ENCODE measurements at places on chromosomes 3 and 15.

DNA sequence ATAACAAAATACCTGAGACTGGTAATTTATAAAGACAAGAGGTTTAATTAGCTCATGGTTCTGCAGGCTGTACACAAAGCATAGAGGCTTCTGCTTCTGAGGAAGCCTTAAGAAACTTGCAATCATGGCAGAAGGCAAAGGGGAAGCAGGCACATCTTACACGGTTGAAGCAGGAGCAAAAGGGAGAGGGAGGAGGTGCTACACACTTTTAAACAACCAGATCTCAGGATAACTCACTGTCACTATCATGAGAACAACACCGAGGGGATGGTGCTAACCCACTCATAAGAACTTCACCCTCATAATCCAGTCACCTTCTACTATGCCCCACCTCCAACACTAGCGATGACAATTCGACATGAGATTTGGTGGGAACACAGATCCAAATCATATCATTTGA is 54.4 kb downstream of the ATP8B4 start:
- DNase-seq, result no peak

DNA sequence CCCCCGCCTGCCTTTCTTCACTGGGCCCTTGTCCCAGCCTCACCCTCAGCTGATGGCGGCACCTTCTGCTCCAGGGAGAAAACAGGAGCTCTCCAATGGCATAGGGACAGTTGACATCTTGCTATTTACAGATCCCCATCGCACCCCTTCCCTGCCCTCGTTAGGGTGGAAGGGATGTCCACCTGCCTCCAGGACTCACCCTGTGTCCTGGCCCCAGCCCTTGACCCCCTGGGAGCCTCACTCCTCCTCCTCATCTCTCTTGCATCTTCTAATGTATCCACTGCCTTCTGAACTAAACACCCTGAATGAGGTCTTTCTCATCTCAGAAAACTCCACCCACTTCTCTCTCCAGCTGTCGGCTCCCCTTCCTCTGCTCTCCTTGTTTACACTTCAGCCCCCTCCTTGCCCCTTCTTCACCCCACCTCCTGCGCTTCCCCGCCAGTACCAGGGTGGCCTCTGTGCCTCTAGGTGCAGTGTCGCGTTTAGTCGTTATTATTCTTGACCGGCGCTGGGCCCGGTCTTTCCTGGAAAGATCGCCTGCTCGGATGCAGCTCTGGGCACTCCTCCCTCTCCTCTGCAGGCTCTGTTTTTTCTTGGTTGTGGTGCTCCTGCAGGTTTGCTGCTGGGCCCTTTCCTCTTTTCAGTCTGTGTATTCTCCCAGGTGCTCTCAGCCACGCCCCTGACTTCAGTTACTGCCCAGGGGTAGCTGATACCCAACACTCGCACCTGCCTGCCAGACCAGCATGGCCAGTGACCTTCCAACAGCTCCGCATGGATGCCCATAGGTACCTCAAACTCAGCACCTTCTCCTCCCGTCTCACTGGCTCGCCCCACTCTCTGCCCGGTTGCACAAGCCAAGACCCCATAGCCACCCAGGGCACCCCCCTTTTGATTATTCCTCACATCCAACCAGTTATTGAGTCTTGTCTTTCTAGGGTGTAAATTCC is 42.9 kb downstream of the PML start:
- no peak for DNase-seq

DNA sequence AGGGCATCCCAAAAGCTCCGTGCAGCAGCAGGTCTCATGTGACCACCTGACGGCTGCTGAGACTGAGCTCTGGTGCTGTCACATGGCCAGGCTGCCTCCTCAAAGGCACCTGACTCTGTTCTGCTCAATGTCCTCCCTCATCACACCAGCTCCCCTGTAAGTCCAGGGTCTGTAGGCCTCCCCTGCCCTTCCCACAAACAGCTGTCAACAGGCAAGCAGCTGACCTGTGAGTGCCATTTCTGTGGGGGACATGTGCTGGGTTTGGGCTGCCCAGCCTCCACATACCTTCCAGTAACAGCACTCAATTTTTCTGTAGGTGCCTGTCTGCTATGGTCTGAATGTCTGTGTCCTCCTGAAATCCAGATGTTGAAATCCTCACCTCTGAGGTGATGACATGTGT is 11.2 kb downstream of the NUP210 start:
- no peak for DNase-seq

DNA sequence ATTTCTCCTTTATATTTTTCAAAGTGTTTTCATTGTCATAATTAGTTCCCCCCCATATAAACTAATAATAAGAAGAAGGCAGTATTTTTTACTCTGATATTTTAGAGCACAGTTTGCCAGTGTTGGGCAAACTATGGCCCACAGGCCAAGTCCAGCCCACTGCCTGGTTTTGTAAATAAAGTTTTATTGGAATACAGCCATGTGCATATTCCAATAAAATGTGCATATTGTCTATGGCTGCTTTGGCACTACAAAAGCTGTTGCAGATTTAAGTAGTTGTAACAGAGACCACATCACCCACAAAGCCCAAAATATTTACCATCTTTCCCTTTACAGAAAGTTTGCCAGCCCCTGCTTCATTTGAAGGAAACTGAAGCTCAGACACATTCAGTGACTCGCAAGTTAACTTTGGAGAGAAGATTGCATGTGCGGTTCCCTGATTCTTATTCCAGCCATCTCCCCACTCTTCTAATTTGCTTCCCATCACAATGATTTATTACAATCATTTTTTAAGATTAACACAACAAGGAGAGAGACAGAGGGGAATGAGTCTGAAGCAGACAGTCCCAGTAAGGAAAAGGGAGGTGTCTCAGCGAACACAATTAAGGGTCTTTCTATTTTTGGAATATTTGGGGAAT is 48.9 kb downstream of the RFTN1 start:
- DNase-seq, result no peak

GRCh38 chr3:126310816-126311215 is 46.4 kb downstream of the KLF15 start:
- no peak for DNase-seq

DNA sequence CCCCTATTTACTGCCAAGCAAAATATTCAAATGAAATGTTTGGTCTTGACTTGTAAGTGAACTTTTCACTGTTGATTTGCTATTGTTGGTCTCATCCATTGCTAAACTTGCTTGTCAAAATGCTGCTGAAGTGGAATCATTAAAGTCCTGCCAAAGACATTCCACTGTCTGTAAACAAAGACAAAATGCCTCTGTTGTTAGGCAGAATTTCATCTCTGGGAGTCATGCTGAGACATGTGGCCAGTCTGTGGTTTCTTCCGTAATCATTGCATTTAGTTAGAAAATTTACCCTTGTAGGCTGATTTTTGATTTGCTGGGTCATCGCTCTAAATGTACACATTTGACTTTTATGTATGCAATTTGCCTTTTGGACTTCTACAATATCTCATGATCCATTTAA is 577.7 kb downstream of the MECOM start:
- no peak for DNase-seq

GRCh38 chr15:35427091-35427490 is 118.9 kb downstream of the DPH6 start:
- no peak for DNase-seq

DNA sequence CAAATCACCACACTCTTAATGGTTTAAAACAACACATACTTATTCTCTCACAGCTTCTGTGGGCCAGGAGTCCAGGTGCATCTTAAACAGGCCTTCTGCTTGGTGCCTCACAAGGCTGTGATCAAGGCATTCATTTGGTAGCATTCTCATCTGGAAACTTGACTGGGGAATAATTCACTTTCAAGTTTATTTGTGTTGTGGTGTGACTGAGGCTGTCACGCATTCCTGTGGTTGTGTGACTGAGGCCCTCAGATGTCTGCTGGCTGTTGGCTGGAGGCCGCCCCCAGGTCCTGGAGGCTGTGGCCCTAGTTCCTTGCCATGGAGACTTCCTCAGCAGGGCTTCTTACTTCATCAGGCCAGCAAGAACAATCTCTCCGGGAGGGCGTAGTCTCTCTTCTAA is 16.9 kb upstream of the FAM3D start:
- no peak for DNase-seq

- no peak for DNase-seq
Measured at GRCh38 chr3:42911551-42911950, 5.6 kb downstream of the ZNF662 start.

GRCh38 chr15:65862682-65863081 is 6.6 kb upstream of the RAB11A start:
- DNase-seq, result no peak

GRCh38 chr15:57287123-57287521 is 89.2 kb upstream of the CGNL1 start:
- DNase-seq, result no peak

- DNase-seq, result no peak
Measured at GRCh38 chr3:6204891-6205290, 656.0 kb upstream of the GRM7 start.

DNA sequence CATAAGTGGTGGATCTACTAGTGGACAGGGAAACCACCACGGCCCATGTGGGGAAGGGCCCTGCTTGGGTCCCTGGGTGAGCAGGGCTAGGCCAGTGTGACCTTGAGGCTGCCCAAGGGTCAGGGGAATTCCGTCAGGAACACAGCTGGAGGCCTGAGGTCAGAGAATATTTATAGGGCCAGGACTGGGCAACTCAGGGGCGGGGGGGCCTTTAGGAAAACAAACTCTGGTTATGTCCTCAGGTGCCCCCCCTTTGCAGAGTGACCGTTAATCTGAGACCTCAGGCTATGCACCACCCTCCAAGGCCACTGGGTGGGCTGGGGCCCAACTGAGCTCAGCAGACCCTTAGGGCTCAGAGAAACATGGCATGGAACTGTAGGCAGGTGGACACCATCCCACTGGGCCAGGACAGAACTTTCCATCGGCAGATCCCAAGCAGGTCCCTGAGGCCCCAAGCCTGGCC is 2.5 kb downstream of the TWF2 start:
- DNase-seq, result no peak

- DNase-seq, result no peak
Measured at GRCh38 chr3:46187341-46187700, 20.8 kb downstream of the CCR1 start.

GRCh38 chr3:72890166-72890925 is 2.5 kb downstream of the GXYLT2 start:
- DNase-seq, result no peak

DNA sequence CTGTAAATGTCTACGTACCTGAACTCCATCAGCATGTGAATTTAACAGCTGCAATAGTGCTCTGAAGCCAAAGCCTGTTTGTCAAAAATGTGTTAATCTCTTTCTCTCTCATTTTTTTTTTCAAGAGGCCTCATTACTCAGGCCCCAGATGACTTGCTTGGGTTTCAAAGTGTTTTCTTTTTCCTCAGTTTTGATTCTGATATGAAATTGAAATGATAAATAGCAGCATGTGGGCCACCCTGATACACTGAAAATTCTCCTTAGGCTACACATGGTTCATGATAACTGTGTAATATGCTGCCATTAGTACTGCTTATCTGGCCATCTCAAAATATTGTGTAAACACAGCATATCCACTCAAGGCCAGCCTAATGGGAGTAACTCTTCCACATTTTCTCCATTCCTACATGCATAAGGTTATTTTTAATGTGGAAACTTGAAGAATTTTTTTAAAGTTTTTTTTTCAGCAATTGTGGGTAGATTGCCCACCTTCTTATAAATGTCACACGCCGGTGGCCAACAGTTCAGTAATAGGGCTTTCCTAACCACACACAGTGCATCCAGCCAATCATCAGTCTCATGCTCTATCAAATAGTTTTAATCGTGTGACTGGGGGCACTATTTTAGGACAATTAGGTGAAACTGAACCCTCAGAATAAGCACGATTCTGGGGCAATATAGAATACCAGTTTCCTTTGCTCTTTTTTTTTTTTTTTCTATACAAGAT is 13.1 kb upstream of the DENND4A start:
- no peak for DNase-seq

DNA sequence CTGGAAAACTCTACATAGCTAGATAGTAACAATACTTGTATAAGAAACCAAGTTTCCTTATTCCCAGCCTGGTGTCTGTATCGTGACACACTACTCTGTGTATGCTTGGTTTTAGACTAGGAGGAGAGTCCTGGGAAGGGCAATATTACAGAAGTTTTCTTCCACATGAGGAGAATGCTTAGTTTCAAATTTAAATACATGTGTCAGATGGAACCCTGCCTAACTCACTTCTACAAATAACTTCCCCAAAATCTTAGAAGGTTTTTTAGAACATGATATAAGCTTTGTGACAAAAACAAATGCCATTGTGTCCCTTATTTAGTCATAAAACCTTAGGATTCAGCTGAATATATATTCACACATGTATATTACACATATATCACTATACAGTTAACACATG is 7.2 kb upstream of the IL20RB start:
- DNase-seq, result no peak

DNA sequence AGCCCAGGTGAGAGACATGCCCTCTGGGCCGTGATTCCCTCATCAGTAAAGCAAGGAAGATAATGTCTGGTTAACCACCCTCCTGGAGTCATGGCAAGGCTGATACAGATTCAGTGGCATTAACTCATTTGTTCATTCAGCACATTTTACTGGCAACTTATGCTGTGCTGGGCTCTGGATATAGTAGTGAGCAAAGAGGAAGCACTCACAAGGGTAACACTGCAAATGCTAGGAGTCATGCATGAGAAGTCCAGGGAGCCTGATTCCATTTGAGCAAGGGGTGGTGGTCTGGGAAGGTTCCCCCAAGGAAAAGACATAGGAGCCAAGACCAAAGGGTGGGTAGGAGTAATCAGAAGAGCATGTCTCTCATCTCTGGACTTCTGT is 50.2 kb downstream of the SMAD3 start:
- no peak for DNase-seq

DNA sequence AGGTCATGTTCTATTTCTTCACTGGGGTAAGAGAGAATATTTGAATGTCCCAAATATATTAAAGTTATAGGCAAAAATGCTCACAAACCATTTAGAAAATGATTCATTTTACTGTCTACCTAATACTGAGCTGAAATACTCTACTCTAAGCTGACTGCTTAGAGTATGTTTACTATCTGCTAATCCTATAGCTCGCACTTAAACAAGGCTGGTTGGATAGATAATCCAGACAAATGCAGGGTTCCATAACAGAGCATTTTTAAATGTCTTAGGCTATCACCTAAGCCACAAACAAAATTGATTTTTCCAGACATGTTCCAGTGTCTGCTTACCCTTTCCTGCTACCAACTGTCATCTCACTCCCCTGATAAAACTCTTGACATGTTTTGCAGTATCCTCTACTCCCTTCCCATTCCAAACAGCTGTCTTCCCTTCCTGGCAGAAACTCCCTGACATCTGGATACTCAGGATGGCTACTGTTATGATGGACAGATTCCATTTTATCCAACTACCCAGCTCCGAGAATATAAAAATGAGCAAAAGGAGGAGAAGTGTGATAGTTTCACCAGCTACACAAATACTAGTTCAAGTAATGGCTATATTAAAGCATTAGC is 1034.7 kb downstream of the FHIT start:
- DNase-seq, result no peak

- DNase-seq, result no peak
Measured at GRCh38 chr3:76432396-76432795, 607.5 kb upstream of the ROBO2 start.

GRCh38 chr3:27076815-27077630 is 292.2 kb downstream of the NEK10 start:
- DNase-seq, result no peak

DNA sequence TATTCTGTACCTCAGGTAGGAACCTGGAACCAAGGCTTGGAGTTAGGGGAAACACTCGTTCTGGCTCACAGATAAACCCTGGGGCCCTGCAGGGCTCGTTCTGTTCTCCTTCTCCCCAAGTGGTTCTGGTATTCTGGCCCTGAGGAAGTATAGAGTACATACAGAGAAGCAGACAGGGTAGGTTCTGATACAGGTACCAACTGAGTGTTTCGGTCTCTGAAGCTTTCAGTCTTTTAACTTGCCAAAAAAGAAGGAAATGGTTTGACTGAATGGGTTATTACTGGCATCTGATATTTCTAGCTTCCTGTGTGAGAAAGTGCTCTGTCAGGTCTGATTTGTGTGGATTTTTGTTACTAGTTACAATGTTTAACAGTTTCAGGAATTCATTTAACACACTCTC is 67.3 kb downstream of the UBE2E2 start:
- no peak for DNase-seq
